ENCODE measurements at places on chromosomes 2 and 18.
A peak's percentile ranks its signal among the peaks of the same experiment; 100 is the strongest.

- no peak for DNase-seq
These were observed 1.3 kb downstream of the LIPG start for GRCh38 chr18:49563130-49563540.

DNA sequence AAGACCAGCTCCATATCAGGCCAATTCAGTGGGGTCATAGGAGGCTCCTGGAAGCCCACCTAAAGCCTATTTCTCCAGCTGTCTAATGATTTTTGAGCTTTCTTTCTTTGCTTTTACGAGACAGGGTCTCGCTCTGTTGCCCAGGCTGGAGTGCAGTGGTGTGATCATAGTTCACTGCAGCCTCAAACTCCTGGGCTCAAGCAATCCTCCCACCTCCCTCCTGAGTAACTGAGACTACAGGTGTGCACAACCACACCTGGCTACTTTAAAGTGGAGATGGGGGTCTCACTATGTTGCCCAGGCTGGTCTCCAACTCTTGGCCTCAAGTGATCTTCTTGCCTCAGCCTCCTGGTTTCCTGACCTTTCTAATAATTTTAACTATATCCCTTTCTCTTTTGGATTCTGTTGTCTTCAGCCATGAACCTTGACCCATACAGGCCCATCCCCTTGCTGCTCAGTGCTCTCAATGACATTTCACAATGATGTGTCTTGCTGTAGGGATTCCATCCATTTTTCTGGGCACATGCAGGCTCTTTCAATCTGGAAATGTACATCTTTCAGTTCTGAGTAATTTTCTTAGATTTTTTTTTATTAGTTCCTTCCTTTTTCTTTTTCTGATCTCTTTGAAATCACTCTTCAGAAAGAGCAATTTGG lies 29.7 kb downstream of the GNLY start:
- no peak for DNase-seq

DNA sequence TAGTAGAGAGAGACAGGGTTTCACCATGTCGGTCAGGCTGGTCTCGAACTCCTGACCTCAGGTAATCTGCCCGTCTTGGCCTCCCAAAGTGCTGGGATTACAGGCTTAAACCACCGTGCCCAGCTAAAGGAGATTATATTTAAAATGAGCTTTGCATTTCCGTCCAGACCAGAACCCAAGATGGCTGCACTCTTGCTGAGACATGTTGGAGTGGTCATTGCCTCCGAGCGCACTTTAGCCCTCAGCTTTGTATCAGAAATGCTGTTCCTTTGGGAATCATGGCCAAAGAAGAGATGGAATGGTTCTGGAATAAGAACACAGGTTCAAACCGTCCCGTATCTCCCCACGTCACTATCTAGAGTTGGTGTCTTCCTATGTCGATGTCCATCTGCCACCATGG lies 3.4 kb downstream of the UBXN2A start:
- no peak for DNase-seq

GRCh38 chr2:74856599-74856998 lies 22.7 kb downstream of the HK2 start:
- DNase-seq = no peak

GRCh38 chr2:35343135-35343534 lies 1012.4 kb upstream of the CRIM1 start:
- no peak for DNase-seq

- DNase-seq = peak; percentile 33
These were observed 158.4 kb downstream of the GALNT14 start for GRCh38 chr2:30979822-30980245.

GRCh38 chr2:20052861-20053281 lies 1.4 kb upstream of the LAPTM4A start:
- DNase-seq = peak; percentile 81

DNA sequence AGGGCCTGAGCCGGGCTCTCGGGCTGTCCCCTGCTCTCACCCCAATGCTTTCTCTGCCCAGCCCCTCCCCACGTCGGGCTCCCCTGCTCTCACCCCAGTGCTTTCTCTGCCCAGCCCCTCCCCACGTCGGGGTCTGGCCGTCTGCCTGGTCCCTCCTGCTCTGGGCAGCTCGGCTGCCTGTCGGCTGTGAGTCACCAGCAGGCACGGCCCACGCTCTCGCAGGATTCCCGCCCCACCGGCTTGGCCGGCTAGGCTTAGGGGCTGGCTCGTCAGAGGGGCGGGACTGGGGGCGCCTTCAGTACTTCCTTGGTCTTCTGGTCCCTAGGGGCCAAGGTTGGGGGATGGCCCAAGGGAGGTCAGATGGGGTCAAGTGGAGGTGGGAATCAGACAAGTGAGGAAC lies 3.3 kb downstream of the BOK start:
- peak; percentile 76 for DNase-seq

DNA sequence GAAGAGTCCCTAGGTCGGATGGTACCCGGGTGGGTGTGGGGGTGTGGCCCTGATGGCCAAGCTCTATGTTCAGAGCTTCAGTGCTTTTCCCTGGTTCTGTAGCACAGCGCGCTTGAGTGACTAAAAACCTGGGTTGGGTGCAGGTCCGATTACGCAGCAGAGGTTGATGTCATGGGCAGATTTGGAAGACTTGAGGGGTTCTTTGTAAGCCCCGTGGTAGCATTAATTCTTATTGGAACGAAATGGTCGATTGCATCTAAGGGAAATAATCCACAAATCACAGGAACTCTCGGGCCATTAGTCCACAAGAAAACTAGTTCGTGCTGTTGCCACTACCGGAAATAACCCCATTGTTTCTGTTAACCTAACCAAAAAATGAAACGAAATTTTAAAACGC lies 9.0 kb downstream of the HOXD8 start:
- DNase-seq = no peak

GRCh38 chr2:124797049-124797448 lies 772.0 kb downstream of the CNTNAP5 start:
- DNase-seq = no peak

DNA sequence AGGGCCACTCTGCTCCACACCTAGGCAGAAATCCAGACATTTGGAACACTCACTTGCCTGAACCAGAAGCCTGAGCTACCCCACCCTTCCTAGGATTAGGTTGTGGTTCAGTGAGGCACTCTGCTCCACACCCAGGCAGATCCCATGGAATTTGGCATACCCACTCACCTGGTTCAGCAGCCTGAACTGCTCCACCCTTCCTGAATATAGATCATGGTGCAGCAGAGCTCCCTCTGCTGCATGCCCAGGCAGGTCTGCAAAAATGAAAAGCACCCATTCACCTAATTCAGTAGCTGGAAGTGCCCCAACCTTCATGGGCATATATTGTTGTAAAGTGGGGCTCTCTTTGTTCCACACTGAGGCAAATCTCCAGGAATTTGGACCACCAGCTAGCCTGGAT lies 185.1 kb upstream of the CNTNAP5 start:
- no peak for DNase-seq

- no peak for DNase-seq
These were observed 473.8 kb downstream of the DCC start for GRCh38 chr18:52813635-52814416.

DNA sequence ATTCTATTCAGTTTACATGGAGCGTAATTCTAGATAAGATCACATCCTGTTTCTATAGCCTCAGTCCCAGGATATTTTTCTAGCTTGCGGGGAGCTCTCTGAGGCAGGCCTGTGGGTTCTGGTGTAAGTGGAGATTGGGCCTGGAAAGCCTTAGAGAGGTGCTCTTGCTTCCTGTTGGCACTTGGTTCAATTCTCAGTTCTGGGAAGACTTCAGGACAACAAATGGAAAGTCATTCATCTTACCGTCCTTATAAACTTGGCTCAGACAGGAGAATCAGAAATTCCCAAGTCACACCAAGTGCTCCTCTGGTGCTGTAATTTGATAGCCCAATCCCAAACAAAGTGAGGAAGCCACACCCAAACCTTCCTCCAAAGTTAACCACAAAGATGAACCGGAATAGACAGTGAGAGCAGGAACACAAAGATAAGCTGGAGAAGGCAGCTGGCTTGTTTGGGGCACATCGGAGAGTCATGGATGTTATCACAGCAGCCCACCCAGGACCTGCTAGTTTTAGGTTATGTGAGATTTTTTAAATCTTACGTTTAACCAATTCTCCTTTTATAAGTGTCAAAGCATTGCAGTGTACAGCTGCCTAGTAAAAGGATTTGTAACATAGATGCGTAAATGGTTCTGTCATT lies 144.3 kb upstream of the MAP3K20 start:
- peak; percentile 29 for DNase-seq
